ENCODE measurements at places on chromosomes 16 and 17. TPM values are rescaled to one million over a fixed set of nuclear protein-coding genes. Genes with fewer than 3 reads are reported as not detected.

- no peak for DNase-seq
These were observed 7.9 kb upstream of the PLEKHG4 start for GRCh38 chr16:67271446-67271845.

Gene GPR142
- not detected for total RNA-seq

DNA sequence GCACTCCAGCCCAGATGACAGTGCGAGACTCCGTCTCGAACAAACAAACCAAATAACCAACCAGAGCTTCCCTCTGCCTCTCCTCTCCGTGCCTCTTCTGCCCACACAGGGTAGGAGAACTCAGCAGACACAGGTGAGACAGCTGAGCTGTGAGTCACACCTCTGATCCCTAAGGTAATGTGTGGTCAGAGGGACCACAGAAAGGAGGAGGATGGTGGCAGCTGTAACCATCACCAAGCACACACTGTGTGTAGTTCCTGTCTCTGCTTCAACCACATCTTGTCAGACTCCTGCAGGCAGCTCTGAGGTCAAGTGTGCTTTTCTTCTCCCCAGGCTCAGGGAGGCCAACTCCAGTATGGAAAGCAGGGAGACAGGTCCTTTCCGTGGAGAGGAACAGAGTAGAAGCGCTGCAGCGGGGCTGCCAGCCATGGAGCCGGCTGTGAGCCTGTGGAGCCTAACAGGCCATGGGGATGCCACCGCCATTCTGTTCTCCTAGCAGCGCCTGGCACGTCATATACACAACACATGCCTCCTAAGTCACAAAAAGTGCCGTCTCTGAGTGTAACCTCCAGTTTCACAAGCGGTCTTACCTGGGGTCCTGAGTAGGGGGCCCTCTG is 7.1 kb downstream of the NUDT16L1 start:
- no peak for DNase-seq

DNA sequence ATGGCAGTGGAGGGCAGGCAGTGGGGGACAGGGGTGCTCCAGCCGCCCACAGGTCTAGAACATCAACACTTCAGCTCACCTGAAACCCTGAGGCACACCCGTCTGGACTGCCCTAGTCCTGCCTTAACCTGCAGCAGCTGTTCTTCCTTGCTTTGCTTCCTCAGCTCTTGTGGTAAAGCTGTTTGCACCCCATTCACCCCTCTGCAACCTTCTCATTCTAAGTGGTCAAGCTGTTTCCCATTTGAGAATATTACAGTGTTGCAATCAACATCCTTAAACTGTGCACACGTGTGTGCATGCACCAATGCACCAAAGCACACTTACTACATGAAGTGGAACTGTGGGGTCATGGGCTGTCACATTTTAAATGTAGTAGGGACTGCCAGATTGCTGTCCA is 32.4 kb downstream of the SCNN1B start:
- no peak for DNase-seq

DNA sequence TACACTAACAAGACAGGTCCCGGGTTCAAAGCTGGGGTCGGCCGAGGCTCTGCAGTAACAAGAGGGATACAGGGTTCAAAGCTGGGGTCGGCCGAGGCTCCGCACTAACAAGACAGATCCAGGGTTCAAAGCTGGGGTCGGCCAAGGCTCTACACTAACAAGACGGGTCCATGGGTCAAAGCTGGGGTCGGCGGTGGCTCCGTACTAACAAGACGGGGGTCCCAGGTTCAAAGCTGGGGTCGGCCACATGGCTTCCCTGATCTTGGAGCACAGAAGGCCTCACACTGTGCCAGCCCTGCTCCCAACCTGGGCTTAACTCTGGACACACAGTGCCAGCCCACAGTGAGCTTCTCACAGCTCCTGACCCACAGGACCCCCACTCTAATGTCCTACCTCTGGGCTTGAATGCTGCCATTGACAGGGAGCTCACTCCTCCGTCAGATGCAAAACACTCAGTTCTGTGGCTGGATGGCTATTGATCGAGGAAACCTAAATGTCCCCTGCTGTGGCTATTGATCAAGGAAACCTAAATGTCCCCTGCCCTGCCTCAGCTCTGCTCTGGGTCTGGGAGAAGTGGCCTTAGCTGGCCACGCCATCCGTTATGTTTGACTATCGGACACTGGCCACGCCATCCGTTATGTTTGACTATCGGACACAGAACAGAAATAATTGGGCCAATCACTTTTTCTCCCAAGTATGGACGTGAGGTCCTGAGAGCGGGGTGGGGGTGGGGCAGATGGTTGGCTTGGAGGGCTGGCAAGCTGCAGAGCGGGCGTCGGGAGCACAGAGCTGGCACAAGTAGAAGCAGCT is 54.6 kb upstream of the DOC2B start:
- DNase-seq = no peak
